ENCODE measurements at places on chromosomes 16 and 17. TPM values are rescaled to one million over a fixed set of nuclear protein-coding genes. Genes with fewer than 3 reads are reported as not detected.
A peak's percentile ranks its signal among the peaks of the same experiment; 100 is the strongest.

Gene SKAP1
- 1.2 TPM for total RNA-seq

Gene TNP2
- total RNA-seq, result not detected

DNA sequence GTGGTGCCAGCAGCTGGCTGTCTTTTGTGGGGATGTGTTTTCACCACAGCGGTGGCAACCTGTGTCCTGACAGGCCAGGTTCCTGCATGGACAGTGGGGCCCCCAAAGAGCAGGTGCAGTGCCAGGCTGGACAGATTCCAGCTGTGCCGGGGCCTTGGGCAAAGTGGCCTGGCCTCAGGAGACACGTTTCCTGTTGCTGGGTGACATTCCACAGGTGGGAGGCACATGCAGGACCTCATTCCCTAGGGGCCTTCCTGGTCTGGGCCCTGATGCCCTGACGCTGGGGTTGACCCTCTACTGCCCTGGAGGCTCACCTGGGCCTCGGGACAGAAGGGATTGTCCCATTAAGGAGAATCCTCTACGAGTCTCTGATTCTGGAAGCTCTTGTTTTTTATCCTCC is 182.4 kb downstream of the RAB11FIP4 start:
- H3K27ac ChIP-seq, result no peak overlapping the region
- H3K27me3 ChIP-seq, result no peaks in the 10 kb centered on the region
- no peak for DNase-seq
- H3K4me1 ChIP-seq, result peaks cover 63% of the 10 kb centered on the region
- H3K4me3 ChIP-seq, result no peak overlapping the region
- H3K36me3 ChIP-seq, result no peaks in the 10 kb centered on the region

- no peaks in the 10 kb centered on the region for H3K27me3 ChIP-seq
- no peaks in the 10 kb centered on the region for H3K4me1 ChIP-seq
- no peak overlapping the region for H3K4me3 ChIP-seq
- DNase-seq, result no peak
These were observed 25.2 kb downstream of the PLD6 start for GRCh38 chr17:17180741-17181525.

DNA sequence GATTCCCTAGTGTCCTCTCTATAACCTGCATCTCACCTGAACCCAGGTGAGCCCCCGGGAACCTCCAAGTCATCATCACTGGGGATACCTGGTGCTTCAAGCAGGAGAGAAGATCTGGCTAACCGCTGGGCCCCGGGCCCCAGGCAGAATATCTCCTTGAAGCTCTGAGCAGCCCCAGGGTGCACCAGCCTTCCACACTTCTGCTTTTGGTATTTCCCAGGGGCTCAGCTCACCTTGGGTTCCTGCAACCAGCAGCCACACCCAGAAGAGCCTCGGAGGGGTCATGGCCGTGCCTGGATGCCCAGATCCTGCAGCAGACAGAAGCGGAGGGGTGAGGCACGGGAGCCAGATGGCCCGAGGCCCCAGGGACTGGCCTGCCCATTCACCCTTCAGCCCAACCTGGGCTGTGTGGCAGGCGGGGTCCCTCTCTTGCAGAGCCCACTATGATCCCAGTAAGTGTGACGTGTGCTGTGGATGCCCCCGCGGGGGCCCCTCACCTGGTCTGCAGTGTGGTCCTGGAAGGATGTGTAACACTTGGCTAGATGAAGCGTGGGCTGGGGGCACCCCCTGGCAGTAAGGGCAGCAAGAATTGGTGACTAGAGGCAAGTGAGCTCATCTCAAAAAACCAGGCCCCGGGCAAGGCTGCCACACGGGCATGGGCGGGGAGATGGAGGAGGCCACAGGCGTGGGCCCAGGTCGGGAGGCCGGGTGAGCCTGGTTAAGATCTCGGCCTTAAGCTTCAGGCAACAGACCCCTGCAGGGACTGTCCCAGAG is 2.6 kb downstream of the LGALS3BP start:
- no peaks in the 10 kb centered on the region for H3K27me3 ChIP-seq
- peak overlapping the region; percentile 86 for H3K27ac ChIP-seq

GRCh38 chr17:81419319-81419885 is 24.1 kb downstream of the BAHCC1 start:
- peak overlapping the region; percentile 20 for H3K4me3 ChIP-seq
- no peaks in the 10 kb centered on the region for H3K27me3 ChIP-seq
- no peaks in the 10 kb centered on the region for H3K36me3 ChIP-seq
- H3K27ac ChIP-seq, result peak overlapping the region; percentile 75
- no peak for DNase-seq

- H3K36me3 ChIP-seq, result no peaks in the 10 kb centered on the region
- H3K27ac ChIP-seq, result no peak overlapping the region
- no peaks in the 10 kb centered on the region for H3K27me3 ChIP-seq
- no peak overlapping the region for H3K4me3 ChIP-seq
- DNase-seq, result no peak
These were observed 22.2 kb downstream of the ANKFN1 start for GRCh38 chr17:56175299-56175955.

Measured in tibial nerve (tissue), 4 donors.